Progenitor cell of endocrine pancreas (in vitro differentiated cells): ENCODE measurements at places on chromosomes 5 and 9.

DNA sequence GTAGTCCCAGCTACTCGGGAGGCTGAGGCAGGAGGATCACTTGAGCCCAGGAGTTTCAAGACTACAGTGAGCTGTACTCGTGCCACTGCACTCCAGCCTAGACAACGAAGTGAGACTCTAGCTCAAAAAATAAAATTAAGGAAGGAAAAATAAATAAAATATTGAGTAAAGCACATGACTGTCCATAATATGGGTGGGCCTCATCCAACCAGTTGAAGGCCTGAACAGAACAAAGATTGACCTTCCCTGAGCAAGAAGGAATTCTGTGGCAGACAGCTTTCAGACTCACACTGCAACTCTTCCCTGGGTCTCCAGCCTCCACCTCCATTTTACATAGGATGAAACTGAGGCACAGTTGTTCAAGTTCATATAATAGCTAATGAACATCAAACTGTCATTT, 72.3 kb downstream of the RAD23B start:
- no peak for DNase-seq

DNA sequence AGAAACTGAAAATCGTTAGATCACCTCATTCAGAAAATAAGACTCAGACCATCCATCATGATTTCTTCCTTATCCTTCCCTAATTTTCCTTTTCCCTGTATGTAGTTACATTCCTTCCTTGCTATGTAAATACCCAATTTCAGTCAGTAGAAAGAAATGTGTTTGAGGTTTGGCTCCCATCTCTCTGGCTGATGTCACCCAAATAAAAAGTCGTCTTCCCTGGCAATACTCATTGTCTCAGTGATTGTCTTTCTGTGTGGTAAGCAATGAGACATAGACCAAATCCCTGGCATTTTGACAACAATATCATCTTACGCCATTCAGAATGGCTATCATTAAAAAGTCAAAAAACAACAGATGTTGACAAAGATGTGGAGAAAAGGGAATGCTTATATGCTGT, 303.9 kb upstream of the EDIL3 start:
- no peak for DNase-seq

GRCh38 chr9:111948951-111949350, 52.3 kb downstream of the UGCG start:
- DNase-seq, result no peak

DNA sequence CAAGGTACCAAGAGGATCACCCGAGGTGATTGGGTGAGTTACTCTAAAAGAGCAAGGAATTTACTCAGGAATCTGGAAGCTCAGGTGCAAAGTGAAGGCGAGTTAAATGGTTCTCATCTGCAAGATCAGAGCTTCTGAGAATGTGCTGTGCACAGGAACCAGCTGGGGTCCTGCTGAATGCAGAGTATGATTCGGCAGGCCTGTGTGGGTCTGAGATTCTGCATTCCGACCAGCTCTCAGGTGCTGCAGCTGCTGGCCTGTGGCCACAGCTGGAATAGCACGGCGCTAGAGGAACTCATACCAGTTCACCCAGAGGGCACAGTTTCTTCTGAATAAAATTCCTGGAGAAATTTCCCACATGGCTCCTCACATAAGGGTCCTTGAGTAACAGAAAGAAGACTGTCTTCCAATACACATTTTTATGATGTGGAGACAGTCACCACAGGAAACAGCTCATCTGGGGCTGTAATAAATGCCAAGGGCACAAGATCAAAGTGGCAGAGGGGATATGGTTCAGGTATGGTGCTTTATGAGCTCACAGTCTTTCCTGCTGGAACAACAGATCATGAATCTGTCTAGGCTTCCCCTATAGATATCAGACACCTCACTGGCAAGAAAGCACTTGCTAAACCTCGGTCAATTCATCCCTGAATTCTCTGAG, 83.9 kb downstream of the PTPN3 start:
- no peak for DNase-seq
